Activated naive CD8-positive, alpha-beta T cell treated with anti-CD3 and anti-CD28 coated beads, Interleukin-2, amount 10 ng/mL, durations not matched to agents 7 days and 5 days (primary cell): ENCODE measurements at places on chromosomes 12 and 14. TPM values are rescaled to one million over a fixed set of nuclear protein-coding genes. Genes with fewer than 3 reads are reported as not detected.
A peak's percentile ranks its signal among the peaks of the same experiment; 100 is the strongest.

The SELPLG gene
- 159 TPM for total RNA-seq

The SLC25A47 gene
- not detected for total RNA-seq

- H3K4me3 ChIP-seq, result peak overlapping the region; percentile 83
- peak overlapping the region; percentile 96 for H3K27ac ChIP-seq
- H3K36me3 ChIP-seq, result peaks cover 7% of the 10 kb centered on the region
- DNase-seq, result no peak
- H3K4me1 ChIP-seq, result peaks cover 38% of the 10 kb centered on the region
These were observed 185.1 kb upstream of the C14orf180 start for GRCh38 chr14:104394409-104394851.

DNA sequence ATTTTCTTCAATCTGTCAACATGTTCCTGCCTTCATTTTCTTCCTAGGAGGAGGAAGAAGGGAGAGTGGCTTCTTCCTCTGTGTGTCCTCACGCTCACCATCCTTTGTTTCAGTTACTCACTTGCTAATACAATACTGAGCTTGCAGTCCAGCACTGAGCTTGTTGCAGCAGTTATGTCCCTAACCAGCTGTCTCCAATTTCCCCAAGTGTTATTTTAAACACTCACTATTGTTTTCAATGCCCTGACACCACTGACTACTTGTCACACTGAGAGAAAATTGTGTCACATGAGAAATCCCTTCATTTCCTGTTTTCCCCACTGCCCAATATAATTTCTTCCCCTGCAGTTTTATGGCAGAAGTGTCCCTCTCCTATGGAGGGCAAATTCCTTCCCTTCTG lies 53.4 kb downstream of the HSD17B6 start:
- no peak overlapping the region for H3K4me3 ChIP-seq
- no peaks in the 10 kb centered on the region for H3K36me3 ChIP-seq
- H3K27me3 ChIP-seq, result peaks cover 6% of the 10 kb centered on the region
- H3K27ac ChIP-seq, result no peak overlapping the region
- no peaks in the 10 kb centered on the region for H3K4me1 ChIP-seq

- H3K27me3 ChIP-seq, result no peaks in the 10 kb centered on the region
- DNase-seq, result no peak
- no peaks in the 10 kb centered on the region for H3K4me1 ChIP-seq
- H3K4me3 ChIP-seq, result no peak overlapping the region
These were observed 359.2 kb upstream of the ATP2B1 start for GRCh38 chr12:90067791-90068190.
